ENCODE measurements at places on chromosomes 3 and 15.

DNA sequence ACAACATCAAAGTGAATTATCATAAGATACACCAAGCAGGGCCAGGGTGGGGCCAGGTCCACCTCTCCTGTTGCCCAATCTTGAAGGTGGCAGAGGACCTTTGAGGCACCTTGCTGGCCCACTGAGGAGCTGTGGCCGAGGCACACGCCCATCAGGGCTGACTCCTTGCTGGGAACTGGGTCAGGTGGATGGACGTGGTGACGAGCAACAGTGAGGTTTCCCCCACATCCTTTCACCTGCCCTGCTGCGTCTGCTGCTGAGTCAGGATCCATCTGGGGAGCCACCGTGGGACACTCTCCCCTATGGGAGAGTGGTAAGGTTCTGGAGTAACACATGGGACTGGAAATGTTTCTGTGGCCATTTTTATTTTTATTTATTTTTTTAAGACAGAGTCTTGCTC, 17.3 kb upstream of the FURIN start:
- no peak for DNase-seq

DNA sequence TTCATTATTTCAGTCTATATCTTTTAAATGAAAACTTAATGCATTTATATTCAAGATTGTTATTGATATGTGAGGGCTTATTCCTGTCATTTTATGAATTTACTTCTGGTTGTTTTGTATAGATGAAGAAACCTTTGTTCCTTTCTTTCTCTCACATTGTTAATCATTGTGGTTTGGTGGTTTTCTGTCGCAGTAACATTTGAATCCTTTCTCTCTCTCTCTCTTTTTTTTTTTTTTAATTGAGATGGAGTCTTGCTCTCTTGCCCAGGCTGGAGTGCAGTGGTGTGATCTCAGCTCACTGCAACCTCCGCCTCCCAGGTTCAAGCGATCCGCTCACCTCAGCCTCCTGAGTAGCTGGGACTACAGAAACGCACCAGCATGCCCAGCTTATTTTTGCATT, 22.1 kb downstream of the AGBL1 start:
- DNase-seq: no peak

DNA sequence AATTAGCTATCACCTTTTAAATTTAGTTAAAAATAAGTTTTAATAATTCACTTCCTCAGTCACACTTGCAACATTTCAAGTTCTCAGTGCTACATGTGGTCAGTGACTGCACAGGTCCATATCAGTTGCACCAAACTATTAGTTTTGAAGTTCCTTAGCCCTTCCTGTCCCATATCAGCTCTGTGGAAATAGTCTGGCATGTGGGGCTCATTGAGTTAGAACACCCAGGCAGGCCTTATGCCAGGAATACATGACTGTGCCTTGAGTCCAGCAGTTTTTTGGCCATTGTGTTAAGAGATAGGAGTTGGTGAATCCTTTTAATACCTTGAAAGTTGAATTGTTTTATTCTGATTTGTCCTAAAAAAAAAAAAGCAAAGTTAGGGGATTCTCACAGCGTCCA, 153.7 kb upstream of the BFSP2 start:
- DNase-seq: no peak

- no peak for DNase-seq
Measured at GRCh38 chr3:9727041-9727595, 4.4 kb upstream of the BRPF1 start.

DNA sequence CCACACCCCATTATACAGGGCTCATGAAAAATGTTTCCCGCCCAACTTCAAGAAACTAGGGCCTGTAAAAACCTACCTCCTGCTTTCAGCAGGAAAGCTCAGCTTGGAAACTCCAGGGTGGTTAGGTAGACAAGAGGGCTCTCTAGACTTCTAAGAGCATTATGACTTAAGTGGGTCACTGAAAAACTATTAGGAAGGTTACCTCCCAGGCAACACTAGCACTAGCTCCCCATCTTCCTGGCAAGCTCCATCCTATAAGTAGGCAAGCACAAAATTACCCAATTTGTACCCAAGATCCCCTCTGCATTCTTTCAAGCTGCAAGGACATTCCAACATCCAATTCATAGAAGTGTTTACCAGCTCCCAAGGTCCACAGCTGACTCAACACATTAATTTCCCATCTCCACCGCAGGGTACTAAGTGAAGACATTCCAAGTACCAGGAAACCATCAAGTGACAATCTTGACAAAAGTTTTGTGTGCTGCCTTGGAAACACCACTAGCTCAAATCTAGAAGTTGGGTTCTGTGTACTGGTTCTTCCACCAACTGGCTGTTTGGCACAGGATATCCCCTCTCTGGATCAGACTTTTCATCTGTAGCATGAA, 46.9 kb downstream of the WNT5A start:
- DNase-seq: no peak

- DNase-seq: no peak
Measured at GRCh38 chr15:31776039-31776438, 254.3 kb upstream of the CHRNA7 start.

DNA sequence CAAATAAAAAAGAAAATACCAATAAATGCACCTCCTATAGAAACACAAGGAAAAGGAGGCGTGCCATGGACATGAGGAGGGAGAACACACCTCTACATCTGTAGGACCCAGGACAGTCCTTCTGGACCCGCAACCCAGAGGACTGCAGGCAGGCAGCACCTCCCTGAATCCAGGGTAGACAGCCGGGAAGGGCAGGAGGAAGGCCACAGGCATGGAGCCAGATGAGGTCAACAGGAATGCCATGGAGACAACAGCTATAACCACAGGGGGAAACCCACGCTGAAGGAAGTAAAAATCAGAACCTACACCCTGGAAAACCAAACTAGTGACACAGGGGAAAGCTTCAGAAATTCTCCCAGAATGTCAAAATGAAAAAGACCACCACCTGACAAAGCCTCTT, 248.8 kb upstream of the NSMCE3 start:
- no peak for DNase-seq

DNA sequence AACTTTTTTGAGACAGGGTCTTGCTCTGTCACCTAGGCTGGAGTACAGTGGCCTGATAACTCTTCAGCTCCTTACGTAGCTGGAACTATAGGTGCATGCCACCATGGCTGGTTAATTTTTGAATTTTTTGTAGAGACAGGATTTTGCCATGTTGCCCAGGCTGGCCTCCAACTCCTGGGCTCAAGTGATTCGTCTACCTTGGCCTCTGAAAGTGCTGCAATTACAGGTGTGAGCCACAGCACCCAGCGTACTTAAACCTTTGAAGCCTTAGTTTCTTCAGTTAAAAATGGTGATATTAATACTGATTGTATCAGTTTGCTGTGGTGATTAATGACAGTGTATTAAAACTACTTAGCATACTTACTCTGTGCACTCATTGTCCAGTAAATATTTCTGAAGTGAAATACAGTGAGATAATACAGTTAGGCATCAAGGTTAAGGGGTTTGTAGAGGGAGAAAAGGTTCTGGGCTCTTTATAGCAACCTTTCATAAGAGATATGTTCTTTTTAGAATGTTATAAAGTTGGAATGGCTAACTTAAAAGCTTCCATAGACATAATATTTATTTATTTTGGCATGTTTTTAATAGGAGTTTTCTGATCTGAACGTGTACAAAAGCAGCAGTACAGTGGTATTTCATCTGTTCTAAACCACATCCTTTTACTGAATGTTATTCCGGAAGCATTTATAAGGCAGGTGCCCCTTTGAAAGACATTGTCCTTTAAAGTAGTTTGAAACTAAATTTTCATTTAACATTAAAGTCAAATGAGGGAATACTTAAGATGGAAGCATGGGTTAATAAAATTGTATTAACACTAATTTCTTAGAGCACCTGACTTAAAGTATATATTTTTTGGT, 23.6 kb downstream of the NCK1 start:
- no peak for DNase-seq

GRCh38 chr3:21216598-21216997, 534.4 kb downstream of the ZNF385D start:
- DNase-seq: no peak

DNA sequence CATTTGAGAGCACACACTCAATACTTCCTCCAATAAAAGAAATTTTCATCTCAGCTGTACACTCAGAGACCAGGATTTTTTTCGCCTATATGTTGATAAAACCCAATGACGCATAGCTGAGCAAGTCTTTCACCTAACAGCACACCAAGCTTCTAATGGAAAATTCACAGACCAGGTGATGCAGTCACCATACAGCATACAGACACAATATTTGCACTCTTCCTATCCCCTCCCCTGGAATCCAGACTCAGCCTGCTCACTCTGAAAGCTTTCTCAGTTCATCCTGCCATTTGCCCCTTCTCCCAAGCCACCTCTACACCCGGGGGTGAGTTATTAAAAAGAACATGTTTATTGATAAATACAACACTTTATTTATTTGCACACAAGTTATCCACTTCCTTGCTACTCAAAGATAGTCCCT, 1.7 kb downstream of the TBC1D5 start:
- peak; percentile 3 for DNase-seq

GRCh38 chr15:46589088-46589487, 954.3 kb downstream of the SQOR start:
- DNase-seq: no peak

DNA sequence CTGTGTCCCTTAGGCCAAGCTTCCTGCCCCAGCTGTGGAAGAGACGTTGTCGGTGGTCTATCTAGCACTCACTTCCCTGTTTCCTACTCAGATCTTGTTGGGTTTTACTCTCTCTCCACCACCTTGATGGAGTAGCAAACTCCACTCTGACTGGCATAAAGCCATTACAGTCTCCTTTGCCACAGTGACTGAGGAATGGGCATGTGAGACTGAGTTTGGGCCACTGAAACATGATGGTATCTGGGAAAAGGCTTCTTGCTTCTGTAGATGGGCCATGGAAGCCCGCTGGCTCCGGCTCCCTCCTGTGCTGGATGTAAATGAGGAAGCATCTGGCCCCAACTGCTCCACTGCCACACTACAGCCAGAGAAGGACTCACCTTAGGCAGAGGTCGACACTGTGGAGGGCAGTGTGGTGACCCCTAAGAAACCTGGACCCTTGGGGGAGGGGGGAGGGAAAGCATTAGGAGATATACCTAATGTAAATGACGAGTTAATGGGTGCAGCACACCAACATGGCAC, 9.4 kb upstream of the CAMK1 start:
- DNase-seq: no peak

GRCh38 chr3:153958635-153959595, 162.3 kb upstream of the ARHGEF26 start:
- peak; percentile 6 for DNase-seq

GRCh38 chr3:171192176-171192854, 165.8 kb upstream of the SLC2A2 start:
- DNase-seq: peak; percentile 76

- DNase-seq: peak; percentile 42
Measured at GRCh38 chr3:62167566-62168262, 205.6 kb downstream of the FEZF2 start.

GRCh38 chr15:74982183-74982582, 13.2 kb upstream of the SCAMP5 start:
- no peak for DNase-seq

DNA sequence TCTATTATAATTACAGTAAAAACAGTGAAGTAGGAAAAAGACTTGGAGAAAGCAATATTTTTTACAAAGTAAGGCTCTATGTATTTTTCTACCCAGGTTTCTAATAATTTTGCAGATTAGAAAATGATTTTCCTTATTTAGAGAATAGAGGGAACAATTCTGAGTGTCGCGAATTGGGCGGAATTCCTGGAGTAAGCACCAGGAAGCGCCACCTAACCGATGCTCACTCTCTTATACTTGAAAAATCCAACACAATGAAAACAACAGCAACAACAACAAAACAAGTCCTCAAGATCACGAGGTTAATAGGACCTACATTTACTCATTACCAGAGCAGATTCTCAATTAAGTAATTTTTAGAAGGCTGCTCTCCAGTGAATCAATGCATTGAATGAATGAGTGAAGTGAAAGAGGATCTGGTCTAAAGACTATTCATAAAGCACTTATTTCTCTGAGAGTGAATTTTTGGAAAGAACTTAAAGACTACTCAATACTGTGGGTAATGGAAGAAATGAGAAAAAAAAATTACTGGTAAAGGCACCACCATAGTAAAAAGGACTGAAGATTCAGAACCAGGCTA, 158.0 kb downstream of the MEIS2 start:
- DNase-seq: no peak

DNA sequence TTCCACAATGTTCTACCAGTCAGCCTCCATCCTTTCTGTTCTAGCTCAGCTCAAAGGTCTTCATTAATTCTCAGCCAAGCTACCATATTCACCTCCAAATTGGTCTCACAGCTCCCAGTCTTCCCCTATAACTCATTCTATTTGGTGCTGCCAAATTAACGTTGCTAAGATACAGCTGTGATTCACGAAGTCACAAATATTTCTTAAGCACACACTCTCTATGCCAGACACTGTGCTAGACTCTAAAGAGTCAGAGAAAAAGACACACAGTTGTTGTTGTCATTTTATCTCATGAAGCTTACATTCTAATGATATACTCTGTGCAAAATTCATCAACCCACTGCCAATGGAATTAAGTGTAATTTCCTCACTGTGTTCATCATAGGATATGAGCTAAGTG, 102.8 kb downstream of the FRMD5 start:
- peak; percentile 35 for DNase-seq

- DNase-seq: no peak
Measured at GRCh38 chr3:50194903-50195500, 3.6 kb downstream of the GNAT1 start.

DNA sequence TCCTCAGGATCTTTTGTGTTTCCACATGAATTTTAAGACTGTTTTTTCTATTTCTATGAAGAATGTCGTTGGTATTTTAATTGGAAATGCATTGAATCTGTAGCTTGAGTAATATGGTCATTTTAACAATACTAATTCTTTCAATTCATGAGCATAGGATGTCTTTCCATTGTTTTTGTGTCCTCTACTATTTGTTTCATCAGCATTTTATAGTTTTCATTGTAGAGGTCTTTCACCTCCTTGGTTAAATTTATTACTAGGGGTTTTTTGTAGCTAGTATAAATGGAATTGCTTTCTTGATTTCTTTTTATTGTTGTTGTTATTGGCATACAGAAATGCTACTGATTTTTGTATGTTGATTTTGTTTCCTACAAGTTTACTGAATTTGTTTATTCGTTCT, 17.3 kb upstream of the ATP2C1 start:
- DNase-seq: no peak

- DNase-seq: no peak
Measured at GRCh38 chr15:33027306-33028035, 167.0 kb downstream of the FMN1 start.

DNA sequence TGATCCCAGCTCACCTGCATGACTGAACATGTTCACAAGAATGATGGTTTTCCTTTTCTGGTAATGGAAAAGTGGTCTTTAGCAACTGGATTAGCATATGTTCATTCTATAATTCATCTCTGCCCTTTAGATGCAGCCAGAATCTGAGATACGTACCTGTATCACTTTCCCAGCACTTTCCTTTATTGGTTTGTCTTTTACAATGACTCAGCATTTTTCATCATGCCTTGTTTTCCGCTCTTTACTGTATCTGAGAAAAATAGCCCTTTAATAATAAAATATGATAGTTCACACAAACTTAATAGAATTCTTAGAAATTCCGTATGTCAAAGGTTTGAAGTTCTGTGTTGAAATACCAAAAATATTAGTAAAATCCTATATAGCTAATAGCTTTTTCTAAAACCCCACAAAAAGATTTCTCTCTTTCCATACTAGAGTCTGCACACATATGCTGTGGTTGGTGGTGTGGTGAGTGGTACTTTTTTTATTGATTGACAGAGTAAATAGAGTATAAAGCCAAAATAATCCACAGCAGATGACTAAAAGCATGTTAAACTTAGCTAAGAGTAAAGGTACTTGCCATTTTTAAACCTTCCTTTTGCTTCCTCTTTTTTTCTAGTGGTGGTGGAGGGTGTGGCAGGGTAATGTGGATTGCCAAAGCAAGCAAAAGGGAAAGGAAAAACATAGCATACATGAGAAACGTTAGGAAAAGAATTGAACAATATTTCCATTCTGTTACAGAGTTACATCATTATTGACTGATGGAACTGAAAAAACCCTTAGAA, 328.9 kb upstream of the RBMS3 start:
- no peak for DNase-seq
